ENCODE measurements at places on chromosomes 11 and 22.

DNA sequence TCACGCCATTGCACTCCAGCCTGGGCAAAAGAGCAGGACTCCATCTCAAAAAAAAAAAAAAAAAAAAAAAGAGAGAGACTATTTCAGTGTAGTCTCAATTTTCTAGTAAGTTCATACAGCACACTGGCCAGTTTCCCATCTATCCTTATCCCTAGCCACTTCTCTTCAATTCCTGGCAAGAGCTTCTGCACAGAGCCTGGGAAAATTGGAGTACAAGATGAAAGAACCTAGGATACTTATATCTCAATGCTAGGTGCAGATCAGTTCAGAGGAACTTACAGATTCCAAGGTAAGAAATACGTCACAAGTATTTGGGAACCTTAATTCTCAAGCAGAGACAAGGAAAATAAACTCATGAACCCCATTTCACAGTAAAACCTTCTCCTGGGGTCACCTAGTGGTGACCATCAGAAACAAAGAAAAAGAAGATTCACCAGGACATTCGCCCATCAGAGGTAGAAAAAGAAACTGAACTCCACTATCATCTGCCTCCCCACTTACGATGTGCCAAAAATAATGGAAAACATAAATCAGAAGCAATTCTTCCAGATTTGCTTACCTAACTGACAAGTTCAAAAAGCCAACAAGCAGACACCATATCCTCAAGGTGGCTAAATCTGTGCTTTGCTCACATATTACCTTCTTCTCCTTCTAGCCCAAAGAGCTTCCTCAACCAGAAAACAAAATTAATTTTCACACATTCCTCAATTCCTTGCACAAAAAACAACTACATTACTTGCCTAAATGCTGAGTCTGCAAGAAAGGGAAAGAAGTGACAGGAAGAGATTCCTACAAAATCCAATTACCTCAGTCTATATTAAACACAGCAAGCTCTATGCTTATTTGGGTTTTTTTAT, 4.9 kb downstream of the DENND5A start:
- DNase-seq, result no peak

- no peak for DNase-seq
Observed at GRCh38 chr11:58940028-58940427, 740 bp downstream of the GLYATL1 start.

- no peak for DNase-seq
Observed at GRCh38 chr22:29167032-29167911, 38.4 kb upstream of the EMID1 start.

- no peak for DNase-seq
Observed at GRCh38 chr11:61785837-61786402, 6.5 kb downstream of the TMEM258 start.

GRCh38 chr11:97756571-97757335, 1264.0 kb upstream of the CNTN5 start:
- DNase-seq, result no peak

Measured in lower leg skin (tissue), 4 donors.